ENCODE measurements at places on chromosomes 7 and 10.

DNA sequence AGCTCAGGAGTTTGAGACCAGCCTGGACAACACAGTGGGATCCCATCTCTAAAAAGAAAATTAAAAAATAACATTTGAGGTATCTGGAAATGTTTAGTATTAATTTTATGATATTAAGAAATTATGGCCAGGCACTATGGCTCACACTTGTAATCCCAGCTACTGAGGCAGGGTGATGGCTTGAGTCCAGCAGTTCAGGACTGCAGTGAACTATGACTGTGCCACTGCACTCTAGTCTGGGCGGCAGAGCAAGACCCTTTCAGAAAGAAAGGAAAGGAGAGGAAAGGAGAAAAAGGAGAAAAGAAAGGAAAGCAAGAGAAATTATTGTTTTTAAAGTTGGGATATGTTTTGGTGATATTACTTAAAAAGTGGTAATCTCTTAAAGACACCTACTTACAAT is 2.5 kb upstream of the CCDC186 start:
- no peak for DNase-seq

DNA sequence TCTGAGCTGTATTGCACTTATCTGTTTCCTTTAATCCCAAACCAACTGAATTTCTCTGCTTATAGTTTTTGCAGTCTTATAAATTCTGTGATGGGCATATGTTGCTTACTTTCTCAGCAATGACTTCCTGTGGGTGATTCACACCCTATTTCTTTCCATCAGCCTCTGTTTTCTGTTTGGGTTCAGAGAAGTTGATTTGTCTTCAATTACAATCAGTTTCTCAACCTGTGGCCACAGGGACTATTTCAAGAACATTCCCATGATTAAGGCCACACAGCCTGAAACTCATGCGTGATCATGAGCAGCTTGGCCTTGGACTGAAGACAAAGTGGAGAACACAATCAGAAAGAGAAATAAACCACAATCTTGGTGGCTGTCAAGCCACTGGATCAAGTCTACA is 1174.6 kb upstream of the C7orf33 start:
- no peak for DNase-seq

DNA sequence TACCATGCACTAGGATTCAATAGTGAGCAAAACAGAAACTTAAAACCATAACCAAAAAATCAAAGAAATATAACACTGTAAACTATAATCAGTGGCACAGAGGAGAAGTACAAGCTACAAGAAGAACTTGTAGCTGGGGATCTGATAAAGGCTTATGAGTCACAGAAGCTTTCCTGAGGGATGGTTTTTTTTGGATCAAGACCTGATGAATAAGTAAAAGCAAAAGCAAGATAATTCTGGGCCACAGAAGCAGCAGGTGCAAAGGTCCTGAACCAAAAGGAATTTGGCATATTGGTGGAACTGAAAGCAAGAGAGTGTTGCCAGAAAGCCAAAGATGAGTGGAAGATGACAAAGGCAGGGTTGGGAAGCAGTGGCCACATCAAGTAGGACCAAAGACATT is 37.4 kb upstream of the BET1 start:
- DNase-seq = no peak

DNA sequence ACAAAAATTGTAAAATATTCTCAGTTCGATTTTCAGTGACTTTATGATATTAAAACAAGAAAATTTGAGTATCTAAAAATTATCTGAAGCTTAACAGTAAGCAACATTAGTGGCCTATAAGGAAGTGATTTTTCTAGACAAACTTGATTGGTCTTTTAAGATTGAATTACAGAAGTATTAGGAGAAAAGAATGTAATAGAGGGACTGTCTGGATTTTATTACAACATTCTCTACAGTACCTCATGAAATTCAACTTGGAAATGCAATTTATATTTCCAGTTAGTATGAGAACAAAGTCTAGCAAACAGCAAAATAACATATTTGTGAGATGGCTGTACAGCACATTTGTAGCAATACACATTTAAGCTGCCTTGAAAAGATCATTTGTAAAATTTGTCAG is 18.8 kb downstream of the REEP3 start:
- DNase-seq = no peak

- DNase-seq = no peak
These were observed 13.2 kb downstream of the IL2RA start for GRCh38 chr10:6049031-6049400.

DNA sequence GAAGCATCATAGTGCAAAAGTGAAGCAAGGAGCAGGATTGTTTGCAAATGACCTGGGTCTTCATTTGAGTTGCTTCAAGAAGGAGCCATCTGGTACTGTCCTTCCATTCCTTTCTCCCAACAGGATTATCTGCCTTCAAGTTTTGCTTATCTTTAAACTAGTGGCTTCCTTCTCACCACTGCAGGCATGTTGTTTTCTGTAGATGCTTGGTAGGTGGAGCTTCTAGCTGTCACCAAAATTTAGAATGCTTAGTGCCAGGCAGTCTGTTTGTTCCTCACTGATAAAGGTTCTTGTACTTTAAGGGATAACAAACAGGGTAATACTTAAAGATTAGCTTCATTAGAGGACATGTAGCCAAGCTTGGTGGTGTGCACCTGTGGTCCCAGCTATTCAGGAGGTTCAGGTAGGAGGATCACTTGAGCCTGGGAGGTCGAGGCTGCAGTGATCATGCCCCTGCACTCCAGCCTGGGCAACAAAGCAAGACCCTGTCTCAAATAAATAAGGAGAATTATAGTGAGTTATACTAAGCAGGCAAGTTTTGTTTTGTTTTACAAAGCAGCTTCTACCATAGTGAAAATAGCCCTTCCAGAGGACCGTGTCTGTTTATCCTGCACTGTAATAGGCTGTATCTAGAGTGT is 5.7 kb downstream of the ARL5B start:
- no peak for DNase-seq

- peak; percentile 68 for DNase-seq
These were observed 9.3 kb downstream of the RPP38 start for GRCh38 chr10:15106352-15107013.

GRCh38 chr10:110637558-110638053 is 6.5 kb upstream of the RBM20 start:
- no peak for DNase-seq

- no peak for DNase-seq
These were observed 81.1 kb upstream of the NEUROD6 start for GRCh38 chr7:31421607-31422006.

- no peak for DNase-seq
These were observed 33.1 kb downstream of the MASTL start for GRCh38 chr10:27188259-27188658.

DNA sequence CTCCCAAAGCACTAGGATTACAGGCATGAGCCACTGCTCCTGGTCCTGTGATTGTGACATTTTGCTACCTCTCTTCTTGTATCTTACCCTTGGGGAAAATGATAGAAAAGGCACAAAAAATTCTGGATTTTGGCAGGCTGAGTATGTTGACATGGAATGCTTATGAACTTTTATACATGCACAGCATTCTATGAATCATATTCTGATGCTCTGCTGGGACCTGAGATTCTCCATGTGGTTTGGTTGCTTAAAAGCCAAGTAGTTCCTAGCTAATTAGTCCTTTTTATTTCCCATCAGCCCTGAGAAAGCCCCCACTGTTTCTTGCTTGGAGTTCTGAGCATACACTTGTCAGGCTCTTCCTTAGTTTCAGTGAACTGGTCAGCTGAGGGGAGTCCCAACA is 8.3 kb upstream of the KAZALD1 start:
- DNase-seq = no peak

GRCh38 chr10:124164264-124164663 is 70.9 kb upstream of the CHST15 start:
- DNase-seq = no peak

DNA sequence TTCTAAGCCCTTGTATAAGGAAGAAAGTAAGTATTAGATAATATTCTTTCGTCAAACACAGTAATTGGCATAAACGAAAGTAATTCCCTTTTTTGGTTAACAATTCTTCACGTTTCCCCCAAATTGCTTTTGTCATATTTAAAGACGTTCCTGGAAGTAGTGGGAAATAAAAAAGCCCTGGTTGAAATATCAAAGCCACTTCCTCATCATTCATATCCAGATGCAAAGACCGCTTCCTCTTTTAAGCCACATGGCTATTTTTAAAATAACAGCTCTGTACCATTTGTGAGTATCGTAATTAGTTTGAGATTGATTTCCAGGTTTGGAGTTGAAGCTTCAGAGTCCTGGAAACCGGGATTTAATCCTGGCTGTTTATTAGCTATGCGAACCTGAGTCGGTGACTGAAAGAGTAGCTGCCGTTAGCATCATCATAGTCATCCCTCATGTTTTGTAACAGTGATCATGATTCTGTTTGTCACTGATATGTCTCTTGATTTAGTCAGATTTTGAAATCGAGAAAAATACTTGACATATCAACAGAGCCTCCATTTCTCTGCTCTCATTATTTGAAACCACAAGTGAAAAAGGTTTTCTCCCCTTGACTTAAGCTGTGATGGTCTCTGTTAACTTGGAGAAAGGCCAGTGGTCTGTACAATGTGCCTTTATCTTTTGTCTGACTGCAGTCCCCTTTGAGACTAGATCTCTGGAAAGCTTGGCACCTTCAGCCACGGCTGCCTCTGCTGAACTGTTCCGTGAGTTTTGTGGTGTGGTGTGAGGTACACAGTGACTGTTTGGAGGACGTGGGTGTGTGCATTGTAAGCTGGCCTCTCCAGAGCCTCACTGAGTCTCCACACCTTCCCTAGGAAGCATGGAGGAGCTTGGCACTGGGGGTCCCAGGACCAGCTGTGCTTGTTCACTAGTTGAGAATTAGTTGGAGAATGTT is 18.1 kb downstream of the OPTN start:
- no peak for DNase-seq

DNA sequence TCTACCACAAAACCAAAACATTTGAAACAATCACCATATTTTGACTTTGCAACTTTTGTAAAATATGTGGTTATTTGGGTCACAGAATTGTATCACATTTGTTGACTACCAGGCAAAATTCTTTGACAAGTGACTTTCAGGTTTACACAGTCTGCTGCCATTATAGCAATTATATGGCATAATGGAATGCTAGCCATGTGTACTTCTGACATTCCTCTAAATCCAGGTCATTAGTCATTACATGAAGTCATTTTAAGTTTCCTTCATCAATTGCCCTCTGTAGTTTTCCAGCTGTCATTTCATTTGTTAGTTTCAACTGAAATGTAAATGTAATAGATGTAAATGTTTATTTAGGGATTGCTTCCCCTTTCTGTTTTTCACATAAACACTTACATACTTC is 137.5 kb downstream of the IMMP2L start:
- DNase-seq = no peak

DNA sequence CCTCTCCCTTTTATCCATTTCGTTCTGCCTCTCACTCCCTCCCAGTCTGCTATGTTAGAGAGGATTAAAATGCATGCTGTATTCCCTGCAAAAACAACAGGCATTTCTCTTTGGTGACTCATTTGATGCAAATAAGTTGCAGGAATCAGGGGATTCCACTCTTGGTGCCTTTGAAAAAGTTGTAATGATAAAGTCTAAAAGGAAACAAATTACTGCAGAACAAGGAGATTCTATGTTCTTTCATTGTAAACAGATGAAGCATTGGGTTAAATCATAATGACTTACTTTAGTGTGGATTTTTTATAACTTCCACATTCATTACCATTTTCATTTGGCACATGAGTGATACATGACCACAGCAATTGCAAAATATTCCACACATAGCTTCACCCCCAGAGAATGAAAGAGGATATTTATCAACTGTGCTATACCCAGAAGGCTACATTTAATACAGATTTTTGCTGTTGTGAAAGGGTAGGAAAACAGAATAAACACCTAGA is 33.4 kb upstream of the ABLIM1 start:
- DNase-seq = no peak

DNA sequence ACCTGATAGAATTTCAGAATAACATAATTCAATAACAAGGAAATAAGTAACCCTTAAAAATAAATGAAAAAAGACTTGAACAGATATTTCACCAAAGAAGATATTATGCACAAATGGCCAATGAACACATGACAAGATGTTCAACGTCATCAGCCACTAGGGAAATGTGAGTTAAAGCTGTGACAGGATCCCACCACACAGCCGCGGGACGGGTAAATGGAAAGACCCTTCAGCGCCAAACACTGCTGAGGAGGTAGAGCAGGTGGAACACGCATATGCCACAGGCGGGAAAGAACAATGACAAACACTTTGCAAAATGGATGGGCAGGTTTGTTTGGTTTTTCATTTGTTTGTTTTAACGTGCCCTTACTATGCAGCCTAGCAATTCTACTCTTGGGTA is 86.1 kb upstream of the RNF32 start:
- no peak for DNase-seq

DNA sequence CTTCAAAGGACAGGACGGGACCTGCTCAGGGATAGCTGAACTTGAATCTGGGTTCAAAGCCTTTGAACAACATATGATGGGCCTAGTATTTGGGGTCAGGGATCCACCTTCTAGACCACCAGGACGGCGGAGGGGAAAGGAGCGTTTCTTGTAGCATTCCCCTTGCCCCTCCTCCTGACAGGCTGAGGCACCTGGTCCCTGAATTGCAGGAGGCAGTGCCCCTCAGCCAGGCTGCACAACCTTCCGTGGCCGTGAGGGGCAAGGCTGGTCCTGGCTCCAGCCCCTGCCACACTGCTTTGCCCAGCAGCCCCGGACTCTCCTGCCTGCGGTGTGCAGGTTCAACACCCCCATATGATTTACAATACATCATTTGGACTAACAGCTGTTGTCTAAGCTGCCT is 58.1 kb downstream of the INSIG1 start:
- DNase-seq = no peak

DNA sequence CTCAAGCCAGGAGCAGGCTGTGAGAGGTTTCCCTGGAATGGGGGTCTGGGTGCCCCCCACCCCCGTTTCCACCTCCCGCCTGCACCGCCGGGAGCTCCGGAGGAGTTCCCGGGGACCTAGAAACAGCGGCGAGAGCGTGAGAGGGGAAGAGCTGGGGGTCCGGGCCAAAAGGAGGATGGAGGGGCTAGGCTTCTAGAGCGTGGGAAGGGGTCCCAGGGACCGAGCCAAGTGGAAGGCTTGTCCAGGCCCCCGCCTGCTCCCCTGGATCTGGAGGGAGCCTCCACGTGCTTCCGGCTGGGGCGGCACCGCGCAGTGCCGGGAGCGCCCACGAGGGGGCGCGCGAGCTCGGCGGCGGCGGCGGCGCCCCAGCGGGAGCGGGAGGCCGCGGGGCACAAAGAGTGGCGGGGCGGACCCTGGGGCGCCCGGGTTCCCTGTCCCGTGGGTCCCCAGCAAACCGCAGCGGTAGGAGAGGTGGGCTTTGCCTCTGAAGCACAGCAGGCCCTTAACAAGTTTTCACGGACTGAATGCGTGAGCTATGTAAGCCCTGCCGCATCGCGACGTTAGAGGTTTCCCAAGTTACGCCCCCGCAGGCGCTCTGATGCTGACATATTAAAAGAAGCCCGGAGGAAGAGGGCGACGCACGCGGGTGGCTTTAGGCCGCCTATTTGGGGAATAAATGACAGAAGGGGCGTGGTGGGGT is 104.4 kb upstream of the LRRC4 start:
- DNase-seq = peak; percentile 47

GRCh38 chr10:110357252-110357780 is 52.6 kb upstream of the SMNDC1 start:
- peak; percentile 62 for DNase-seq

GRCh38 chr7:27150568-27151340 is 1.6 kb downstream of the HOXA3 start:
- peak; percentile 68 for DNase-seq
